Kidney epithelial cell (primary cell): ENCODE measurements at places on chromosomes 7 and 10. TPM values are rescaled to one million over a fixed set of nuclear protein-coding genes. Genes with fewer than 3 reads are reported as not detected.

GRCh38 chr10:89158446-89158845, 48.7 kb downstream of the CH25H start:
- DNase-seq, result peak; percentile 32

DNA sequence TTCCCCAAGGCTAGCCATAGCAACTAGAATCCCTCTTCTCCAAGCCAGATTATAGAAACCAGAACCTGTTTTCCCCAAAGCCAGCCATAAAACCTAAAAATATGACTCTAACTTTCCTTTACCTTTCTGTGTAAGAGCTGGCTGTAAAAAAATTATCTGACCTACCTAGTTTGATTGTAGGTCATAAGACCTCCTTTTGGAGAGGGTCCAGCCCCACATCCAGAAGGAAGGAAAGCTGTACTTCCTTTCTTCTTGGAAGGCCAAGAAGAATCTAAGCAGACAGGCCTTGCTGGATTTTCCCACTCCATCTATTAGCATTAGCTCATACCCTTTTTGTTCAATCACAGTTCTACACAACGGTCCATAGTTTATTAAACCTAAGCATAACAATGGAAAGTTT, 1006.3 kb downstream of the SORCS3 start:
- DNase-seq, result no peak

- no peak for DNase-seq
Measured at GRCh38 chr10:33114451-33114952, 156.5 kb upstream of the ITGB1 start.

GRCh38 chr10:74917481-74918077, 91.2 kb downstream of the KAT6B start:
- peak; percentile 86 for DNase-seq

DNA sequence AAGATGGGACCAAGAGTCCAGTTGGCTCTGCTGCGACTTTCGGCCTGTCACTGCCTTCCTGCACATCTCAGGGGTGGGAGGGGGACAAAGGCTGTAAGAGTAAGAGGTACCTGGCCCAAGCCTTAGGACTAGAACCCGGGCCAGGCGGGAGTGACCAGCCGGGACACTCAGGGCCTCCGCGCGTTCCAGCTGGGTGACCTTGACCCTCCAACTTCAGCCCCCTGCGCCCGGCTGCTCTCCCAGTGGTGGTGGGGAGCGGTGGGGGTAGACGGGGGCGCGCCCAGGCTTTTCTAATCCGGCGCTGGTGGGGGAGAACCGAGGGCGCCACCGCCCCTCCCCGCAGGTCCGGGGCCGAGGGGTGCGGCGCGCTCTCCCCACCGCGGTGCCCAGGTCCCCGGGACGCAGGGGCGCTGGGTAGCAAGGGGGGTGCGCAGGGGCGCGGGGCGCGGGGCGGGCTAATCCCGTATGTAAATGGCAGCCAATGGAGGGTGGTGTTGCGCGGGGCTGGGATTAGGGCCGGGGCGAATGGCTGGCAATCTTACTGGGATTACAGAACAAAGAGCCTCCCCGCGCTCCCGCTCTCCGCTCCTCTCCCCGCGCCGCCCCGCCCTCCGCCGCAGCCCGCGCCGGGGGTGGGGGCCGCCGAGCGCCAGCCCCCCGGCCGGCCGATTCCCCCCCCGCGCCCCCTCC, at the start of gene GTF2IRD1:
TSS of gene GTF2IRD1 (plus strand) at position 585 of the 690 bp plus-strand sequence. CDS start 54,175 bp downstream, outside the sequence.
- DNase-seq, result no peak

DNA sequence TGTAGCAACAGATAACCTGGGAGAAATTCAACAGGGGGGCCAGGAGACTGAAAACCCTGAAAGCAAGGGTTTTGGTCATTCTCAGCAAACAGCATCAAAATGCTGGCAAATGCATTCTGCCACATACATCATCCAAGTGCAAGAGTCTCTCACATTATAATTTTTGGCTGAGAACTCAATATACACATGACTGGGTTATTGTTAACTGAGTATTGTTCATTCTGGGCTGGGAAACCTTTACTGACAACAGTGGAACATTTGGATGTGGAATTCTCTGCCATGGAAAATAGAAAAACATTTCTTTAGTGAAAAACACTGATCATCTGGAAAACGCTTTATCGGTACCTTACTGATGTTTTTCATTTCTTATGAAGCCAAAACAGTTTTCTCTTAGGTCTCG, 73.1 kb upstream of the MET start:
- DNase-seq, result no peak

The PPP1R17 gene
- total RNA-seq, result not detected in 2 replicates

GRCh38 chr7:51077316-51077986, 239.2 kb downstream of the COBL start:
- no peak for DNase-seq

DNA sequence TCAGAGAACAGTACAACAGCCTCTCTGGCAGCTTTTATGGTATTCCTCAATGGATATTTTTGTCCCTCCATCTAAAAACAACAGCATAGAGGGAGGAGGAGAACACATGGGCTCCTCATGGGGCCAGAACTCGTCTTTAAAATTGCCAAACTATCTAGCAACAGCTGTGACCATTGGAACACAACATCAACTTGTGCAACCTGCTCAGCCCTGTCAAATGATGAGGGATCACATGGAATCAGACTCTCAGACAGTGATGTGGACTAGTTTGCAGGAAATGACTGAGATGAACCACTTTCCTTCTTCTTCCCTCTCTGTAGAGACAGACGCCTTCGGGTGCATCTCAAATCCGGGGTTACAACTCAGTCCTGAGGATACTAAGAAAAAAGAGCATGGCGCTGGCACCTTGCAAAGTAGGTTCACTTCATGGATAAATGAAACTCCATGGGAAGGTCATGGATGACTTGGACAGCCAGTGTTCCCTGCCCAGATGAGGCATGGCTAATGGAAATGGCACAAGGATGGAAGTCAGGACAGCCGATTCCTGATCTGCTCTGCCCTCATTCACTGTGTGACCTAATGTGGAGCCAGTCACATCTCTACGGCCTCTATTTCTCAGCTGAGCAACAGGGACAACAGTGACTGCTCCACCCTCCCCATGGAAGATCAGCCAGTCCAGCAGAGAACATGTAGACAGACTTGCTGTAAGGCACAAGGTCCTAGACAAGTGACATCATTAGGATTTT, 24.6 kb upstream of the DGKI start:
- no peak for DNase-seq

DNA sequence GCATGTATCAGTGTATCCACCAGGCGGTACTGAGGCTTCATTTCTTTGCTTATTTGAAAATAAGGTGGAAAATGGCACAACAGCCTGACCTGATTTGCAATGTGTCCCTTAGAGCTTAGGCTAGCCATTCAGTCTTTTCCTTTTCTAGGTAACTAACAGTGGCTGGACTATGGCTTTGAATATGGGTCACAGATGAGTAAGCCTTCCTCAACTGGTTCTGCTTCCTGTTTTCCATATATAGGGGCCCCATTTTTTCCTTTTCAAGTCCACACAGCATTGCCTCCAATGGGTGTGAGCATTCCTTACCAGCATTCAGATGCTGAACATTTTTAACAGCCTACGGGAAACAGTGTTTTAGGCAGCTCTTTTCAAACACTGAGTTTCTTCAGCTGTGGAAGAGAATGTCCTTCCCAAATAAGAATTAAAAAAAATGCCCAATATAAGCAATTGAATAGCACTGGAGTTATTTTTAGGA, 3.9 kb upstream of the ITGB1 start:
- DNase-seq, result peak; percentile 57

DNA sequence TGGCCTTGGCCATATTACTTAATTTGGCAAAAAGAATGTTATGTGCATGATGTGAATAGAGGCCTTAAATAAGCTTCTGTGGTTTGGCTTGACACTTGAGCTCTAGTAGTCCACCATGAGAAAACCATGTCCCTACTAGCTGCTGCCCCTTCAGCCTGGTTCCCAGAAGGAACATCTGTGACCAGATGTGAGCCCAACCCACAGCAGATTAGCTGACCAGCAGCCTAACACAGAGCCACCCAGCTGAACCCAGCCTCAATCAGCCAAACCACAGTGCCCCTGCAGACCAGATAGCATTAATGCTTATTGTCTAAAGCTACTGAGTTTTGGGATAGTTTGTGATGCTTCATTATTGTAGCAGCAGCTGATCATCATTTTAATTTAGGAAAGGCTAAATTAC, 16.6 kb downstream of the JAZF1 start:
- no peak for DNase-seq

The DPYSL4 gene
- total RNA-seq, result 15.3 and 21.5 TPM in 2 replicates

DNA sequence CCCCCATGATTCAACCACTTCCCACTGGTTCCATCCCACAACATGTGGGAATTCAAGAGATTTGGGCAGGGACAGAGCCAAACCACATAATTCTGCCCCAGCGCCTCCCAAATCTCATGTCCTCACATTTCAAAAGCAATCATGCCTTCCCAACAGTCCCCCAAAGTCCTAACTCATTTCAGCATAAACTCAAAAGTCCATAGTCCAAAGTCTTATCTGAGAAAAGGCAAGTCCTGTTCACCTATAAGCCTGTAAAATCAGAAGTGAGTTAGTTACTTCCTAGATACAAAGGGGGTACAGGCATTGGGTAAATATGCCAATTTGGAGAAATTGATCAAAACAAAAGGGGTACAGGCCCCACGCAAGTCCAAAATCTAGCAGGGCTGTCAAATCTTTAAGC, 272.9 kb downstream of the MAGI2 start:
- DNase-seq, result no peak

- DNase-seq, result peak; percentile 9
Measured at GRCh38 chr10:10677479-10677878, 340.2 kb upstream of the CELF2 start.

GRCh38 chr10:5599613-5600520, 66.5 kb downstream of the ASB13 start:
- no peak for DNase-seq

DNA sequence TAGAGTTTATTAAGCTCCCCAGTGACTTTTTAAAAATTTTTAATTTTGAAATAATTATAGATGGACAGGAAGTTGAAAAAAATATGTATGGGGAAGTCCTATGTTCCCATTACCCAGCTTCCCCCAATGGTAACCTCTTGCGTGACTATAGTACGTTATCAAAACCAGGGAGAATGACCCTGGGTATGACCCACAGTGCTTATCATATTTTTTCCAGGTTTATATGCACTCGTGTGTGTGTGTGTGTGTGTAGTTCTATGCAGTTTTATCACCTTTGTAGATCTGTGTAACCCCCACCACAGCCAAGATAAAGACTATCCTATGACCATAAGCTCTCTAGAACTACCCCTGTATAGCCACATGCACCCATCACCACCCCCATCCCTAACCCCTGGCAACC, 72.8 kb downstream of the TBXAS1 start:
- DNase-seq, result no peak

DNA sequence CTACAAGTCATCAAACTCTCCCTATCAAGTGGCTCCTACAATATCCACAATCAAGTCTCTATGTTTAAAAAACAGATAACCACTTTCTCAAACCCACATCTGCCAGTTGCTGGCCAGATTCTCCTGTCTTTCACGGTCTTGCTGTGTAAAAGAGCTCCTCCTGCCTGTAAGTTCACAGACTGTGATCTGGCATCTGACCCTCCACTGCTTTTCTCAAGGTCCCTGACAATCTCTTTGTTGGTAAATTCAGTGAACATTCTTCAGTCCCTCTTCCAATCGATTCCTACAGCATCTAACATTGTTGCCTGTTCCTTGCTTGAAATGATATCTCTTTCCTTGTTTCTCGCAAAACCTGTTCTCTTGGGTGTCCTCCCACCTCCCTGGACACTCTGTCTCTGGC, 18.5 kb upstream of the LMOD2 start:
- DNase-seq, result no peak

DNA sequence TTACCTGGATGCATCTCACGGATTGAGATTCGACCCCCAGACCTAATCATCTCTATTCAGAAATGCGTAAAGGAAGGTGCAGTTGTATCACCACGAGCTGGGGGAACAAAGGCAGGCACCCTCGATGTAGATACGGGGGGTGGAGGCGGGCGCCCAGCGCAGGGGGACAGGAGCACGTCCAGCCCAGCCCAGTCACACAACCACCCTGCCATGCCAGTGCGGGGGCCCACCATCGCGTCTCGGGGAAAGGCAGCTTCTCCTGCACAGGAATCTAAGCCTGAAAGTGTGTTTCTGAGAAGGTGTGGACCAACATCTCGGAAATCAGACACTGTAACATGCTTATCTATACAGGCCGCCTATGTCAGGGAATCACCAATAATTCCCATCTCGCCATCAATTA, 131.1 kb downstream of the DIP2C start:
- DNase-seq, result no peak

DNA sequence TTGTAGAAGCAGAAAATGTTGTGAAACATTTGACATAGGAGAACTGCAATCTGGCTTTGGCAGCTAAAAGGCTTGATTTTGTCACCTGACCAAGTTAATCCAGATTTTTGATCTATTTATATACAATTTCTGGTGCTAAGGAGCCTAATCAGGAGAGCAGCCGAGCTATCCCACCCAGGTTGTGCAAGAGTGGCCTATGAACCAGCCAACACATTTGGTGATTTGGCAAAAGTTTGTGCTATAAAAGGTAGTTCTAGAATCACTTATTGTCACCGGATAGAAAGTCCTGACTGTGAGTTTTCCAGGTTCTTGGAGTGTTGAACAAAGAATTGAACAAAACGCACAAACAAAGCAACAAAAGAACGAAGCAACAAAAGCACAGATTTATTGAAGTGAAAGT, 1.4 kb upstream of the SPAM1 start:
- no peak for DNase-seq

DNA sequence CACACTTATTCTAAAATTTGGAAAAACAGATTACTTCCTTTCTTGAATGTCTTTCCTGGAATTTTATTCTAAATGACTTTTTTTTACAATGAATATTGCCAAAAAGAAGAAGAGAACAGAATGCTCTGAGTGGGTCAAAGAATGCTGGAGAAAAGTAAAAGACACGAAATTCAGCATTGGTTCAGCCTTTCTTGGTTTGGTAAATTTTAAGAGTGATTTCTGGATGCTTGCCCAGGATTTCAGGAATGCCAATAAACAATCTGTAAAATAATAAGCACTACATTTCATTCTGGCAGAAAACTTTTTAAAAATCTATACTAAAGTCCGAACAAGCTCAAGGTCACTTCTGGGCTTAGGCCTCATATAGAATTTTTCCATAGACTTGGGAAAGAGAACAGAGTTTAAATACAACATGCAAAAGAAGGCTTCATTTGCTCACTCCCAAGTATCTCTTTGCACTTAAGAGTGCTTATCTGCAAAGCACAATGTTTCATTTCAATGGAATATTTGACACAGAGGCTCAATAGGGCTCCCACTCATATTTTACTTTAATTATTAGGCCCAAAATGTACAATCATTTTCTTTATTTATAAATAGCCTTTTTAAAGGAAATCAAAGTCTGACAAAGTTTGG, 359.5 kb upstream of the ANKRD30A start:
- no peak for DNase-seq

The AKR1C4 gene
- total RNA-seq, result not detected in 2 replicates

GRCh38 chr10:68957654-68958053, 1.7 kb downstream of the DDX21 start:
- no peak for DNase-seq

DNA sequence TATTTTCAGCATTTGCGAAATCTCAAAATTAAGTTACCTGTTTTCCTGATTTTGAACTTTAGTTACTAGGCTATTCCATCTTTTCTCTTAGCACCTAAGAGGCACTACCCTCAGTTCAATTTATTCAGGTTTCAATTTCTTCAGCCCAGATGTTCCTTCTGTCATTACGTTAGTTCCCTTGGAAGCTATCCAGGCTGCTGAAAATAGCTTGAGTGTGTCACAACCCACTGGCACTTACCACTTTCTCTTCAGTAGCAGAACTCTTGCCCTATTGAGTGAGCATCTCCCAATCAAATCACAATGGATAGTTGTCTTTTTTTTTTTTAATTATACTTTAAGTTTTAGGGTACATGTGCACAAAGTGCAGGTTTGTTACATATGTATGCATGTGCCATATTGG, 332.7 kb upstream of the LRGUK start:
- no peak for DNase-seq
